ENCODE measurements at places on chromosomes 4 and X. TPM values are rescaled to one million over a fixed set of nuclear protein-coding genes. Genes with fewer than 3 reads are reported as not detected.

NMU gene
- total RNA-seq = not detected

DNA sequence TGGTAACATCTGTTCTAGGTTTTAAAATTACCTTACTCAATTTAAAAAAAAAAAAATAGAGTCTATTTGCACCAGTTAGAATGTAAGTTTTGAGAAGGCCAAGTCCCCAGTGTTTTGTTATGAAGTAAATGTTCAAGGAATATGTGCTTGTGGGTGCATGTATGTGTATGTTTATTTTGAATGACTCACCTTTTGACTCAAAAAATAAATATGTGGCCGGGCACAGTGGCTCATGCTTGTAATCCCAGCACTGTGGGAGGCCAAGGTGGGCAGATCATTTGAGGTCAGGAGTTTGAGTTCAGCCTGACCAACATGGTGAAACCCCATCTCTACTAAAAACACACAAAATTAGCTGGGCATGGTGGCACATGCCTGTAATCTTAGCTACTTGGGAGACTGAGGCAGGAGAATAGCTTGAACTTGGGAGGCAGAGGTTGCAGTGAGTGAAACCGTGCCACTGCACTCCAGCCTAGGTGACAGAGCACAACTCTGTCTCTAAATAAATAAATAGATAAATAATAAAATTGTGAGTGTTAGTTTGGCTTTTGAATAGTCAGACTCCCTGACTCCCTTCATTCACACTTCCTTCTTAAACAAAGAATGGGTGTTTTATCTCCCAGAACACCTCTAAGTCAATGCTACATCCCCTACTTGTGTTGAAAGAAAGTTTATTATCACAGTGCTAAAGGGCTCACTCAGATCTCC is 511.3 kb upstream of the PCDH7 start:
- no peaks in the 10 kb centered on the region for H3K4me1 ChIP-seq
- no peak overlapping the region for H3K4me3 ChIP-seq
- no peaks in the 10 kb centered on the region for H3K36me3 ChIP-seq

GRCh38 chr4:5824635-5825034 is 68.3 kb downstream of the CRMP1 start:
- no peak overlapping the region for H3K27ac ChIP-seq
- H3K4me1 ChIP-seq = no peaks in the 10 kb centered on the region
- H3K27me3 ChIP-seq = no peaks in the 10 kb centered on the region
- H3K36me3 ChIP-seq = peaks cover 8% of the 10 kb centered on the region
- DNase-seq = no peak

GRCh38 chr4:163776957-163777356 is 282.5 kb downstream of the TMA16 start:
- H3K4me3 ChIP-seq = no peak overlapping the region
- DNase-seq = no peak
- H3K36me3 ChIP-seq = no peaks in the 10 kb centered on the region

GRCh38 chr4:24164054-24164693 is 274.3 kb upstream of the PPARGC1A start:
- H3K27ac ChIP-seq = no peak overlapping the region
- no peak overlapping the region for H3K4me3 ChIP-seq
- H3K36me3 ChIP-seq = no peaks in the 10 kb centered on the region

- no peaks in the 10 kb centered on the region for H3K36me3 ChIP-seq
- no peak overlapping the region for H3K27ac ChIP-seq
- H3K27me3 ChIP-seq = no peaks in the 10 kb centered on the region
Measured at GRCh38 chr4:134906404-134907023, 704.9 kb upstream of the PABPC4L start.

GRCh38 chrX:56107320-56107719 is 124.8 kb upstream of the KLF8 start:
- H3K36me3 ChIP-seq = no peaks in the 10 kb centered on the region
- no peak overlapping the region for H3K27ac ChIP-seq
- no peaks in the 10 kb centered on the region for H3K27me3 ChIP-seq
- no peak for DNase-seq
- H3K4me3 ChIP-seq = no peak overlapping the region

- H3K36me3 ChIP-seq = no peaks in the 10 kb centered on the region
- peaks cover 1% of the 10 kb centered on the region for H3K27me3 ChIP-seq
- H3K27ac ChIP-seq = no peak overlapping the region
- no peaks in the 10 kb centered on the region for H3K4me1 ChIP-seq
Measured at GRCh38 chr4:165714650-165715049, 158.4 kb upstream of the TLL1 start.

- H3K27me3 ChIP-seq = no peaks in the 10 kb centered on the region
Measured at GRCh38 chr4:5863461-5864113, 29.3 kb downstream of the CRMP1 start.

- peak overlapping the region; percentile 60 for H3K4me3 ChIP-seq
- DNase-seq = peak; percentile 58
- H3K27me3 ChIP-seq = peaks cover 80% of the 10 kb centered on the region
- peaks cover 3% of the 10 kb centered on the region for H3K4me1 ChIP-seq
Measured at GRCh38 chr4:30720661-30721184, 554 bp downstream of the PCDH7 start.
